ENCODE measurements at places on chromosomes 2 and 18. TPM values are rescaled to one million over a fixed set of nuclear protein-coding genes. Genes with fewer than 3 reads are reported as not detected.
A peak's percentile ranks its signal among the peaks of the same experiment; 100 is the strongest.

DNA sequence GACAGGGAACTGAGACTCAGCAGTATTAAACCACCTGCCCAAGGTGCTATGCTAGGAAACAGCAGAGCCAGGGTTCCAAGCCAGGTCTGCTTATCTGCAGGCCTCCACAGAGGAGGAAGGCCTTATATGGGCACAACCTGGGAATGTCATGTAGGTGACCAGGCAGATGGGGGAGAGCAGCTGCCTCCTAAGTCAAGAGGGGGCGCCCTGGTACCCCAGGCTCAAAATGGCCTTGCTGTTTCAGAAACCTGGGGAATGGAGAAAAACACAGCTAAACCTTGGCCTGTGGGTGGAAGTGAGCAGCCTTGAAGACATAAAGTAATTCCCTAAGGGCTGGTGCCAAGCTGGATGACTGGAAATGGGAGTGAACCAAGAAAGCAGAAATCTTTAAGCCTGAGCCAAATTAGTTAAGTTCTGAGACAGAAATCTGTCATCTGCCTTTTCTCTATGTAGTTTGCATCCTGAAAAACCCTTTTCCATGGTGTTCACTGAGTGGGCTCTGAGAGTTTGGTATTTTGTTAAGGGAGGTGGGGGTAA, 79.1 kb downstream of the MAPK4 start:
- DNase-seq, result no peak

- DNase-seq, result no peak
These were observed 29.4 kb downstream of the AOX1 start for GRCh38 chr2:200615247-200615646.

- no peak for DNase-seq
These were observed 737.6 kb upstream of the TMEFF2 start for GRCh38 chr2:192932376-192932775.

- DNase-seq, result no peak
These were observed 63.2 kb upstream of the MGAT4A start for GRCh38 chr2:98793897-98794830.

GRCh38 chr2:30772021-30772705, 35.1 kb downstream of the CAPN13 start:
- DNase-seq, result no peak

DNA sequence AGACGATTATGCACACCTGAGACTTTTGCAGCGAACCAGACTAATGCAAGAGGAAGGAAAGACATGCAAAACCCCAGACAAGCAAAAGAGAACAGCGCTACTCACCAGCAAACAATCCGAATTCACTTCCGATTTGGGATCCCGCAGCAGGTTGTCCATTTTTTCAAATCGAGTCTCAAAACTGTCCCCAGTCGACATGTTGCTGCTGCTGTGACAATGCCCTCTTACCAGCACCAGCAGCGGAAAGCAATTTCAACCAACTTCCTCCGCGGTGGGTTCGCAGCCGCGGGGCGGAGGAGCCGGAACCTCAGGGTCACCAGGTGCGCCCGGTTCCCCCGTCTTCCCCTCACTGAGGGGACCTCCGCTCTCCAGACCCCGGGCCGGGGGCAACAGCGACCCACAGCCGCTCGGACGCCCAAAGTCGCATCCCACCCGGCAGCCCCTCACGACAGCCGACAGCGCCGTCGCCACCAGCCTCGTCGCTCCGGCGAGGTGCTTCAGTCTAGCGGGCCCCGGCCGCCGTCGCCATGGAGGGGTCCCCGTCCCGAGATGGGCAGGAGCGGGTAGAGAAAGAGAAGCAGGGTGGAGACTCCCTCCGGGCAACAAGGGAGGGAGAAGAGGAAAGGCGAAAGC, 784 bp downstream of the ROCK1 start:
- DNase-seq, result peak; percentile 63

GRCh38 chr2:102109016-102109415, 33.5 kb upstream of the IL1R1 start:
- DNase-seq, result no peak

DNA sequence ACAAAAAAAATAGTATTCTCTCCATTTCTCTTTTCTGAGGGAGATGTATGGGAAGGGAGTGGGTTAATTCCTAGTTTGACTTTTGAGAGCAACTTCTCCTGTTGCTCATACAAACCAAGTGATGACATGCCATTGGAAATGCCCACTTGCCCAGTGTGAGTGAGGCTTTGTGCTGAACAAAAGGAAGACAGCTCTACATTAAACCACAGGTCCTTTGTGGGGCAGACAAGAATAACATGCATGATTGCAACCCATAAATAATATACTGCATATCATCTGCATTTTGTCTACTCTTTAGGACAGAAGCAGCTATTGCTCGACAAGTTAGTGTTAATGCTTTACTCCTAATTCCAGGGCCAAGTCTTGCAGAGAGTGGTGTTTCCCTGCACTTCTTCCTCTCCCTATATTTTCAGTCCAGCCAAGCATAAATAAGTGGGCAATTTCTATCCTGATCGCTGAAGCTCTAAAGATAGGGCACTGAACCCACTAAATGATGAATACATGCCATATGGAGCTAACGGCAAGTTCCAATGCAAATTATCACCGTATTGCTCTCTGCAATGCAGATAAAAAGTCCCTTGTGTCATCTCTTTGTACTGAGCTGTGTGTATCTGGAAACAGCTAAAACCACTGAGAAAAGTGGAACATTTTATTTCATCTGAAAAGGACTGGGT, 19.4 kb upstream of the EHBP1 start:
- no peak for DNase-seq

DNA sequence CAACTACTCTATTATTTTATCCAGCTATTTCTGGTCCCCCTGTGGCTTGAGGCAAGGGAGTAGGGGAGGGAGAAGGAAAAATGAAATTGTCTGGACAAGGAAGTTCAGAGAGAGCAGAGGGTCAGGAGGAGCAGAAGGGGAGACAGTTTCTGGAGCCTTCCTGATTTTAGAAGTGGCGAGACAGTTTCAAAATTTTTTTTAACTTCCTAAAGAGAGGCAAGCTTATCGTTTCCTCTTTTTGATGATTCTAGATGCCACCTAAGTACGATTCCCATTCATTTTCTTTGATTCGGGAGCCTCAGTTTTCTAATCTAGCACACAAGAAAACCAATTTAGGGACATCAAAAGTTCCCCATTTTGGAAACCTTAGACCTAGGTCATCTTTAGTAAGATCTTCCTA, 96.9 kb upstream of the B3GNT2 start:
- no peak for DNase-seq

The HOXD8 gene
- total RNA-seq, result 13.8 TPM

The CCDC102B gene
- total RNA-seq, result 4.5 TPM

The ABCG5 gene
- 0.22 TPM for total RNA-seq
